ENCODE measurements at places on chromosomes 5 and 9.

DNA sequence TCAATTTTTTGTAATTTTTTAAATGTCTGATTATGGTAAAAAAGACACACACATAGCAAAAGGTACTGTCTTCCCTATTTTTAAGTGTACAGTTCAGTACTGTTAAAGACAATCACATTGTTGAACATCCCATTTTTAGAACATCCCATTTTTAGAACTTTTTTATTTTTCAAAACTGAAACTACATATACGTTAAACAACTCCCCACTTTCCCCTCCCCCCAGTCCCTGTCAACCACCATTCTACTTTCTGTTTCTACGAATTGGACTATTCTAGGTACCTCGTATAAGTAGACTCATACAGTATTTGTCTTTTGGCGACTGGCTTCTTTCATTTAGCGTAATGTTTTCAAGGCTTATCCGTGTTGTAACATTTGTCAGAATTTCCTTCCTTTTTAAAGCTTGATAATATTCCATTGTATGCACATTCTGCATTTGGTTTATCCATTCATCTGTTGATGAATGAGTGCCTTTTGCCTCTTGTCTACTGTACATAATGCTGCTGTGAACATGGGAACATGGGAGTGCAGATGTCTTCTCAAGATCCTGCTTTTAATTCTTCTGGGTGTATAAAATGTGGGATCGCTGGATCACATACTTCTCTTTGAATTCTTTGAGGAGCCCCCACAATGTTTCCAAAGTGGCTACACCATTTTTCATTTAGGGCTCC lies 154.0 kb downstream of the PIK3R1 start:
- DNase-seq, result peak; percentile 29

- peak; percentile 28 for DNase-seq
Measured at GRCh38 chr9:36855448-36856315, 178.4 kb downstream of the PAX5 start.

DNA sequence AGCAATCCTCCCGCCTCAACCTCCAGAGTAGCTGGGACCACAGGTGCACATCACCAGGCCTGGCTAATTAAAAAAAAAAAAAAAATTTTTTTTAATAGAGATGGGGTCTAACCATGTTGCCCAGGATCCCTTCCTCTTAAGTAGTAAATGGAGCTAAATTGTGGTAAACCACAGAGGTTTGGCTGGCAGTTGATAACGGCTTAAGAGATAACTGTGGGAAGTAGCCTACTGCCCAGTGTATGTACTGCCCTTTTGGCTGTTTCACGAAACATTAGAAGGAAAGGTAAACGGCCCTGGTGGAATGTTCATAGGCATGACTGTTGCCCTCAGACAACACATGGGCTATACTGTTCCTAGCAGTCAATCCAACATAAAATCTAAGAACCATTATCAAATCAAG lies 44.4 kb downstream of the HMGCR start:
- DNase-seq, result no peak

DNA sequence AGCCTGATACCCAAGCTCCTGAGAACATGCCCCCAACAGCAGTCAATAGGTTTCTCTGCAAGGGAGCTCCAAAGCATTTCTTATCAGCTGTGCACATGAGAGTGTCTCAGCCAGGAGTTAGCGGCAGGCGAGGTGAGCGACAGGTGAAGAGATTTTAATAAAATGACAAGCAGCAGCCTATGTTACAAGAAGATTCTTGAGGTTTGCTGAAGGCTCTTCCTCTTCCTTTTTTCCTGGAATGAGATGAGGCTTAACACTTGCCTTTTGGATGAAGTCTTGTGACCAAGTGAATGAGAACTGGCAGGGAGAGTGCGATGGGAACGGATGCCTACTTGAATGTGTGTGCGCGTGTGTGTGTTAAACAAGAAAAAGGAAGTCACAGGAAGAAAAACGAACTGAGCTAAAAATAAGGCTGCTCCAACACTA lies 76.1 kb downstream of the SHB start:
- no peak for DNase-seq

GRCh38 chr5:52455920-52456319 lies 331.8 kb upstream of the ITGA1 start:
- DNase-seq, result no peak

DNA sequence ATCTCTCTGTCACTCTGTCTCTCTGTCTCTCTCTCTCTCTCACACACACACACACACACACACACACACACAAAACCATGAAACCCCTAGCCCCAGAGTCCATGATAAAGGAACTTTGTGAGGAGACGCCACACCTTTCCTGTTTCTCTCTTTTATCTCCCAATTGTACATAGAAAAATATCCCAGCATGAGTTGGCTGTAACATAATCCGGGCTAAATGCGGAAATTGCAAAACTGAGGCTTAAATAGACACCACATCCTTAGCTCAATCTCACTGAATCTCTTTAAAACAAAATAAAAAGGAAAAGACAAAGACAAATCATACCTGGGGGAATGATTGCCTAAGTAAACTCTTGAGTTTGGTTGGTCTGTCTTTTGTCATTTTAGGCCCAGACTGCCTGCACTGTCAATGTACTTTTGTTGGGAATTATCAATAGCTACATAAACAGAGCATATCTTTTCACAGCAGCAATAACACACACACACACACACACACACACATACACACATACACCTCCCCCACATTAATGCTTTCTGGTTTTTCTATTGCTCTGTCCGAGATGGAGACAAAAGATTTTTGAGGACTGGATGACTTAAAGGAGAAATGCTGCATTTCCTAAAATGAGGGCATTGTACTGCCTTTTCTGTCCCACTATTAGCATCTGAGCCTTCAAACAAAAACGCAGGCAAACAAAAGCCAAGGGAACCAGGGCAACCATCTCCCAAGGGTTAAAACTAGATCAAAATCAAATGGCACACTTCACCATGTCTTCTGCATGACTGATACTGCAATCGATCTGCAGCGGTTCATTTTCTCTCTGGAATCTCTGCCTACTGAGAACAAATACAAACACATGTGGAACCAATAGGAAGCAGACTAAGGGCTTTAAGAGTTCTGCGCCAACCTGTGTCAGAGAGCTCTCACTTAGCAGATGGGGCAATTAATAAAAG lies 321.5 kb downstream of the NFIB start:
- DNase-seq, result no peak

GRCh38 chr5:180007582-180007981 lies 64.0 kb downstream of the RNF130 start:
- no peak for DNase-seq

GRCh38 chr5:66113160-66113559 lies 30.9 kb upstream of the SREK1 start:
- no peak for DNase-seq

- no peak for DNase-seq
Measured at GRCh38 chr9:21856301-21857094, 54.1 kb downstream of the MTAP start.

DNA sequence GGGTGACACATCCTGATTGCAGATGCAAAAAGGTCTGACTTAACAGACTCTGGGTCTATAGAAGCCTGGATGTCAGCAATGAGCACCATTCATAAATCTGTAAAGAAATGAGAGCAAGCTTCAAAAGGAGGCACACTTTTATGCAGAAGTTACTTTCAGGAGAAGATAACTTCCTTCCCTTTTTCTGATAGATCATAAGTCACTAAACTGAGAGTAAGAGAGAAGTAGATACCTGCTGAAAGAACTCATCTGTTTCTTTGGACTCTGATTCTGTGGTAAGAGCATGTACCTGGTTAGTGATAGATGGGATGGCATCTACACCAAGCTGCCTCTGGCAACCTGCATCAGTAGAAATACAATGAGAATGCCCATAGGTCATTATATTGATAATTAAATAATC lies 525.6 kb downstream of the CETN3 start:
- no peak for DNase-seq

DNA sequence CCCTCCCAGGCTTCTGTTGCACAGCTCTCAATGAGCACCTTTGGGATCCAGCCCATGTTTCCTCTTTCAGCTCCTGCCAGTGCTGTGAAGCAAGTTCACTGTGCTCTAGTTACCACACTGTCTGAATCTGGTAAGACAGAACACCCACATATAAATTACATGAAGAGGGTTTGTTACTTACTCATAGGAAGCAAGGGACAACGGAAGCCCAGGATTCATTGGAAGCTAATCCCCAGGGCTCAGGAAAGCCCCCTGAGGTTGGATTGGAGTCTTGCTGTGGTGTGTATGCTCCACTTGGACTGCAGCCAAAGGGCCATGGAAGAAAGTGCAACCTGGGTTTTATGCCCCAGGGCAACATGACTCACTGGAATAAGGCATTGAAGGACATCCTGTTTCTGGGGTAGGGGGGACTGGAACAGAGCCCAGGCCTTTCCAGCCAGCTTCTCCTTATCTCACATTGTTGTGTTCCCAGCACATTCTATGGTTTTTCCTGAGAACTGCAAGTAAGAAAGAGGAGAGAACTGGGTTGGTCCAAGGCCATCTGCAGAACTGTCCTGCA lies 15.6 kb upstream of the CLK4 start:
- no peak for DNase-seq

GRCh38 chr9:121637713-121638220 lies 13.7 kb upstream of the DAB2IP start:
- no peak for DNase-seq

DNA sequence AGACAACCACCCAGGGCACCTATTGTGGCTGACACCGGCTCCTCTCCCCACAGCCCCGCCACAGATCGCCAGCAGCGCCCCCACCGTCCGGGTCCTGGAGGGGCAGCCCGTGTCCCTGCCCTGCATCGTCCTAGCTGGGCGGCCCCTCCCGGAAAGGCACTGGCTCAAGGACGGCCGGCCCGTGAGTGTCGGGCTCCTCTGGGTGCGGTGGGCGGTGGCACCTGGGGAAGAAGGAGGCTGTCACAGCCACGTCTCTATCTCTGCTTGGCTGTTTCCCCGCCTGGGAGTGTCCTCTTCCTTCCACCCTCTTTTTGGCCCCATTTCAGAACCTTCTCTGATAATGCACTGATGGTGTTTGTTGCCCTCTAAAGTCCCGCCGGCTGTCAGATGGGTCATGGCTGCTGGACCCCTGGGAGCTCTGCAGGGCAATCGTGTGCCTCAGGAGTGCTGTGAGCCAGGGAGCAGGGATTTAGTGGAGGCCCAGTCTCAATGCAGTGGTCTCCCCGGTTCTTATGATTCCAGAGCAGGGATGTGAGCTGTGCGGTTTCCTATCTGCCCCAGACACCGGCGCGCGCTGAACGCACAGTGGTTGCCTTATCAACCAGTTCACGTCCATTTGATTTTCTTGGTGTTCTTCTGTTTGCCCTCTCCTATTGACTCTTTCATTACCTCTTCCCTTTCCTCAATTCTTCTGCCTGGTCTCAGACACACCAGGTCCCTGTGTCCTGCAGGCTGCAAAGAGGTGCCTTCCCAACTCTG lies 55.3 kb downstream of the HMCN2 start:
- DNase-seq, result no peak

GRCh38 chr5:141757402-141757801 lies 75.4 kb upstream of the ARAP3 start:
- no peak for DNase-seq

- no peak for DNase-seq
Measured at GRCh38 chr9:26893030-26893676, 551 bp upstream of the CAAP1 start.

DNA sequence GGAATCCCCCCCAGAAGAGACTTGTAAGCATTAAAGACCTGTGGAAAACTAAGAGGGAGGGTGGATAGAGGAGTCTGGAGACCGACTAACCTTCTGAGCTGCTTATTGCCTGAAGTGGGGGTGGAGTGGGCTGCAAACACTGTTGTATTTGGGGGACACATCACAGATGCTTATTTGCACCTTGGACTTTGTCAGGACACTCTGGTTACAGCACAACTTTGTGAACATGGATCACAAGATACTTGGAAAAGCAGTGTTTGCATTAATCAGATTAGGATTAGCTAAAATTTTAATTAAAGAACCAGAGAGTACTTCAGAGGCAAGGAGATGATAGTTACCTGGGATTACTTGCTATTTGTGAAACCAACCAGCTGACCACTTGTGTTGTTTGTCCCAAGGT lies 30.9 kb downstream of the TMC1 start:
- DNase-seq, result no peak

DNA sequence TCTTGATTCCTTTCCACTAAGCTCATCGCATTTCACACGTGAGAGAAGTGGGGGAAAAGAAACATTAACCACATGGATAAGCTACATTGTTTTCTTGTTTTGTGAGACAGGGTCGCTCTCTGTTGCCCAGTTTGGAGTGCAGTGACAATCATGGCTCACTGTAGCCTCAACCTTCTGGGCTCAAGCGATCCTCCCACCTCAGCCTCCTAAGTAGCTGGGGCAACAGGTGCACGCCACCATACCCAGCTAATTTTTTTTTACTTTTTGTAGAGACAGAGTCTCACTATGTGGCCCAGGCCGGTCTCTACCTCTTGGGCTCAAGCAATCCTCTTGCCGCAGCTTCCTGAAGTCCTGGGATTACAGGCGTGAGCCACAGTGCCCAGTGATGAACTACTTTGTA lies 2.8 kb downstream of the OTULIN start:
- DNase-seq, result no peak

- DNase-seq, result no peak
Measured at GRCh38 chr9:77215874-77216273, 38.5 kb downstream of the VPS13A start.

DNA sequence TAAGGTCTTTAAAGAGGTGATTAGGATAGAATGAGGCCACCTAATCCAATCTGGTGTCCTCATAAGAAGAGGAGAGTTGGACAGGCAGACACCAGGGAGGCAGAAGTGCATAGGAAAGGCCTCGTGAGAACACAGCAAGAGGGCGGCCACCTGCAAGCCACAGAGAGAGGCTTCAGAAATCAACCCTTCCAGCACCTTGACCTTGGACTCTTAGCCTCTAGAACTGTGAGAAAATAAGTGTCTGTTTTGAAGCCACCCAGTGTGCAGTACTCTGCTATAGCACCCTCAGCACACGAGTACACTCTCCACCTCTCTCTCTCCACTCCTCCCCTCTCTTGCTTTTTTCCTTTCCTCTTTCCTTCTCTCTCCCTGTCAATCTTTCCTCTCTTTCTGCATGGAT lies 26.8 kb downstream of the NIPAL4 start:
- no peak for DNase-seq

DNA sequence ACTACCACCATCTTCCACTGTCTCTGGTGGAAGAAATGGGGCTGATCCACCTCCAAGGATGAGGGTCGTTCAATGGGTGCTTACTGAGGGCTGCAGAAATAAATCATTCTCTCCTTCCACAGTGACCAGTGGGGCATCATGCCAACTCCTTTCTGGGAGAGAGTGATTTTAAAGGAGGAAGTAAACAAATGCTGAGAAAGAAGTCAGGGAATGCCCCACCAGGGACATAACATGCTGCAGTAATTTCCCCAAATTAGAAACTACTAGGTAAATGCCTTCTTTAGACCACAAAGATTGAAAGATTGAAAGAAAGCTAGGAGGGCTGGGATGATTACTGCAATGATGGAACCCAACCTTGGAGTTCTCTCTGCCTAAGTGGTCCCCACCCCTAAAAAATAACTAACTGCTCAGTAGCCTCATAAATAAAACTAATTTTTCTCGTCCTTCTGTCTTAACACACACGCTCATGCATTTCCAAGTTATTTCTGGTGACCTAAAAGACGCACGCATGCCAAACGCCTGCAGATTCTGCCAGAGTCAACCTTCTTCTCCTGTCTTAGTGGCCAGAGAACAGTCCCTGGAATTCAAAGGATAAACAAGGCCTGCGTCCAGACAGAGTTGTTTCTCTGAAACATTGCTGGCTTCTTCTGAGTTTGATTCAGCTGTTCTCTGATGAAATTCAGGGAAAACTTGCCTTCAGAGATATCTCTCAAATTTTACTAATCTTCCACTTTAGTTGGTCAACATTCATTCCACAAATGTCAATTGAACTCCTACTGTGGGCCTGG lies 250.0 kb downstream of the NR3C1 start:
- DNase-seq, result no peak
